H7 (cell line): ENCODE measurements at places on chromosomes 5 and 9. TPM values are rescaled to one million over a fixed set of nuclear protein-coding genes. Genes with fewer than 3 reads are reported as not detected.
A peak's percentile ranks its signal among the peaks of the same experiment; 100 is the strongest.

LOX gene
- 0.44 and 0.45 TPM in 2 replicates for total RNA-seq

ZNF883 gene
- total RNA-seq = 0.21 TPM in 1 of 2 replicates, not detected in the other

RHOBTB3 gene
- total RNA-seq = 23.0 and 45.6 TPM in 2 replicates

- DNase-seq = no peak
Measured at GRCh38 chr9:33506626-33507370, 17.3 kb upstream of the ANKRD18B start.

DNA sequence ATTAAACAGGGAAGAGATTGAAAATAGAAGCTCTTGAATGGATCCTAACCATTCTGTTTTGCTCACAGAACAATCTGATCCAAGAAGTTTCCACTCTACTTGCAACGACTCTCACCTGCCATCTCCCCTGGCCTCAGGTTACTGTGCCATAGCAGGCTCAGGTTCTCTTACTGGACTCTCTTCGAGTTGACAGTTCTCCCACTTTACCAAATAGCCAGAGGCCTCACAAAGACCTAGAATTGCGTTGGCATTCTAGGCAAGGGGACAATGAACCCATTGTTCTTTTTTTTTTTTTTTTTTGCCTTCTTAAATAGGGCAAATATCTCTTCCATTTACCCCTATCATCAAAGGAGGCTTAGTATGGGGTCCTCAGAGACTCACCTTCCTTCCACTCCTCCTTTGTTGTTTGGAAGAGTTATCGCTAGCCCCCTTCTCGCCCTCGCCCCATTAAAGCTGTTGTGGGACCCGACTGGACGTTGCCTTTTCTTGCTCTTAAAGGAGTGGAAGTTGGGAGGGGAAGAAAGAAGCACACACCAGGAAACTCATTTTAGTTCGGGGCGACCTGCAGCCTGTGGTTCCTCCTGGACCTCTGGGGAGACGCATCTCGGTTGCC lies 688 bp upstream of the PLPPR1 start:
- no peak for DNase-seq

- DNase-seq = no peak
Measured at GRCh38 chr5:61806491-61807020, 474.5 kb downstream of the ZSWIM6 start.

- DNase-seq = peak; percentile 41
Measured at GRCh38 chr5:8848366-8848765, 697.5 kb downstream of the SEMA5A start.

- no peak for DNase-seq
Measured at GRCh38 chr5:121182788-121183490, 668.7 kb upstream of the FTMT start.
